ENCODE measurements at places on chromosomes 3 and 15.

DNA sequence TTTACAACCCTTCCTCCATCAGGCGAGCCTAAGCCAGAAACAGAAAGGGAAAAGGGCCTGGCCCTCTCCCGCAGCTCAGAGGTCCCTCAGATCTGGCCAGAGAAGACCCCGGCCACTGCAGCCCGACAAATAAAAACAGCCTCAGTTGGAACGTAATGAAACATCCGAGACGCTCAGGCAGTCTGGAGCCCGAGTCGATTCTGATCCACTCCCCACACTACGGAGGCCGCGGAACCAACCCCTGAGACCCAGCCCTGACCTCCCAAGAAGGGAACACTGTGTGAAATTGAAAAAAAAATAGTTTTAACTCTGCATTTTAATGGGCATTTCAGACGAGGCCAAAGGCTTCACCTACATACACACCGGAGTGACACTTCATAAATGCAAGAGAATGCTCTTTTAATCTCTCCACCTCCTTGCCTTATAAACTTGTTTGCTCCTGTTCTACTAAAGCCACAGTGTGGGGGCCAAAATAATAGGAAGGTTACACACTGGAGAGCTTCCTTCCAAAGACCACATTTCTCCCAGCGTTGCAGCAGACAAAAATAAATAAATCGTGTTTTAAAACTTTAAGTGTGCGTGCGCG lies 3.7 kb downstream of the MEIS2 start:
- DNase-seq = no peak

DNA sequence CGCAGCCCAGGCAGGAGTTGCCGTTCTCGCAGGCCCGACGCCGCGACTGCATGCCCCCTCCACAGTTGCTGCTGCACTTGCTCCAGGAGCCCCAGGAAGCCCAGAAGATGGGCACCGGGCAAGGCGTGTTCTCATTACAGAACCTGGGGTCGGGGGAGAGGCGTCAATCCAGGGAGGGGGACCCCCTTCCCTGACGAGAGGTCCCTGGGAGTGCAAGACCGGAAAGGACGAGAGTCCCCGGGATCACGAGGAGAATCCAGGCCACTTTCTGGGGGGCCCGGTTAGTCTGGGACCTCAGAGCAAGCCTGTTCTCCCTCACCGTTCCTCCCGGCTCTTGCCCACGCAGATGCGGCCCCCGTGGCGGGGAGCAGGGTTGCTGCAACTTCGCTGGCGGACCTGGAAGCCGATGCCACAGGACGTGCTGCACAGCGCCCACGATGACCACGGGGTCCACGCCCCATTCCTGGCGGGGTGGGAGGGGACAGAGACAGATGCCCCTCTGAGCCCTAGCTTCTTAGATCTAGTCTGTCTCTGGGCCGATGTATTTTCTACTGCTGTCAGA lies 113.9 kb downstream of the SEMA5B start:
- no peak for DNase-seq

GRCh38 chr15:74692327-74692726 lies 3.5 kb downstream of the EDC3 start:
- no peak for DNase-seq

DNA sequence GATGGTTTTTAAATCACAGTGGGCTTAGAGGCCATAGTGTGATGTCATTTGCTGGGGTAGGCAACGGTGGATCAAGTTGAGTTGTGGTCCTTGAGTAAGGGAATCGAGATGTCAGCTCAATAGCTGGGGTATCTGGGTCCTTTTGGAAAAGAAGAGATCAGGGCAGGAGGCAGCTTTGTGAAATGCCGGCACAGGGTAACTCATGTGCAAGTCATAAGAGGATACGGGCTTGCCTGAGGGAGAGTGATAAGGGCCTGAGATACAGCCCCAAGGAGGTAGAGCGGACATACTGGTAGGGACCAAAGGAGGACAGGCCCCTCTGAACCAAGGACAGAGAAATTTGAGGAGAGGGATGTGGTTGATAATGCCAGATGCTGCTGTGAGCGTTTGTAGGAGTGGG lies 4.2 kb upstream of the FAM131A start:
- DNase-seq = no peak

GRCh38 chr15:91926908-91927270 lies 73.4 kb downstream of the SLCO3A1 start:
- no peak for DNase-seq

DNA sequence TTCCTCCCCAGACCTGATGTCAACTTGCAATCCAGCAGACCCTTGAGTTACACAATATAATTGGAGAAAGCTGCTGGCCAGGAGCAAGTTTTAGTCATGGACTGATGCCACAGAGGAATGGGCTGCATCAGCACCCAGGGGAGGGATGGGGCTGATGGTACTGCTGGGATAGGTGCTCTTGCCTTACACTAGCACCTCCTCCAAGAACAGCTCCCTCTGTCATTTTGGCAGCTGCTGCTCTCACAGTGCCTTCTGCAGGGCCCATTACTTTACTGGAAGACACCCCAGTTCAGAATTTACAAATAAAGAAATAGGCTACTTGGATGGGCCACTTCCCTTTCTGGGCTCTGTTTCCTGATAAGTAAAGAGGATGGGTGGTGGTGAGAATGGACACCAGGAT lies 85.3 kb upstream of the RORA start:
- DNase-seq = no peak

GRCh38 chr15:98651036-98651481 lies 2.7 kb downstream of the IGF1R start:
- no peak for DNase-seq

DNA sequence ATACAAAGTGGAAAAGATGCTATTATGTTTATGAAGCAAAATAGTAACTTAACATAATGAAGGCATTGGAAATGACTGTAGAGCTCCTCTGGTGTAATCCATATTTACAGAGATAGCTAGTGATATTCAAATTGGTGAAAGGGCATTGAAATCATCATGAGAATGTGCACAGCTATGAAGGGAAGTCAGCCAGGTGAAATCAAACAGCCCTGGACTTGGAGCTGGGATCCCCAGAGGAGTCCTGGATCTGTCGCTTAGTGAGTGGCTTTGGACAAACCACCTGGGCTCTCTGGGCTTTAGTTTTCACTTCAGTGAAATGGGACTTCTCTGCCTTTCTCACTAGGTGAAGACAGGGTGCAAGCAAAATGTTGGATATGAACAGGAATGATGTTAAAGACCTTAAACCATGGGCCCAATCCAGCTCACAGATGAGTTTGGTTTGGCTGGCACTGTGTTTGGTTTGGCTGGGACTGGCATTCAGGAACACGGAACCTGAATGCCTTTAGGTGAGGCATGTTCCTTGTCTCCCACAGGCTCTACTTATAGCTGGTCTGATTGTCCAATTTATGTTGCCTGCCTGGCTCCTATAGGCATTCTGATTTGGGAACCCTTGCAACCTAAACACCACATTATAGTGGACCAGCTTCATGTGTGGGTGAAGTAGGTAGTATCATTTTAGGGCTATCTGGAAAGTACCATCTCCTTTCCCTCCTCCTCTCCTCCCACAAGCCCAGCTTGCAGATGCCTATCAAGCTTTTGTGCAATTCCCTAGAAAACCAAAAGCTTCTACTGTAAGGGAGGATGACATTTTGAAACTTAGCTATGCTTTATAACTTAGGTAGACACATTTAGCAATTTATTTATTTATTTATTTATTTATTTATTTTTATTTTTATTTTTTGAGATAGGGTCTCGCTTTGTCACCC lies 110.6 kb upstream of the TNFAIP8L3 start:
- no peak for DNase-seq

DNA sequence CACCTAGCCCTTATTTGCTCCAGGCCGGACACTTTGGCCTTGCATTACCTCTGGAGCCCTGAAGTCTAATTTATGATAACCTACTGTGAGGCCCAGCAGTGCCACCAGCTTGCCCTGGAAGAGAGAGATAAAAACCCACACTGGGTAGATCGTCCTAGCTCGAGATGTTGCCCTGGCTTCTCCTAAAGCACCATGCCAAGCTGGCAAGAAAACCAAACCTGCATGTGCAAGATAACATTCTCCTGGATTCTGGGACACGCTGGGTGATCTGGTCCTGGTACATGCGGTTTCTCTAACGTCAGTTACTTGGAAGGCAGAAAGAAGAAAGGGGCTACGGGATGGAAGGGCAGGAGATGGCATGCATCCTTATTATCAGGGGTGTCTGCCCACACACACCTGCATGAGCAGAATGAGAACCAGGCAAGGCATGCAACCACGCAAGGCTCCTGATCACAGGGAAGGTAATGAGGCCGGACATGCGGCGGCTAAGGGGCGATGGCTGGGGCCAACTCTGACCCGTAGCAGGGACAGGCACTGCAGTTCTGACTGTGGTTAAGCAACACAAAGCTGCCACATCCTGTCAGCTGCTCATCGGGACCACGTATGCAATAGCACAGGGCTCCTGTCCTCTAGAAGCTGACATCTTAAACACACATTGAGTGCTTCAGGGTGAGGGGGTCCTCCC lies 73.0 kb downstream of the OXNAD1 start:
- DNase-seq = peak; percentile 37

- DNase-seq = no peak
Measured at GRCh38 chr3:48058091-48058490, 41.9 kb upstream of the MAP4 start.

DNA sequence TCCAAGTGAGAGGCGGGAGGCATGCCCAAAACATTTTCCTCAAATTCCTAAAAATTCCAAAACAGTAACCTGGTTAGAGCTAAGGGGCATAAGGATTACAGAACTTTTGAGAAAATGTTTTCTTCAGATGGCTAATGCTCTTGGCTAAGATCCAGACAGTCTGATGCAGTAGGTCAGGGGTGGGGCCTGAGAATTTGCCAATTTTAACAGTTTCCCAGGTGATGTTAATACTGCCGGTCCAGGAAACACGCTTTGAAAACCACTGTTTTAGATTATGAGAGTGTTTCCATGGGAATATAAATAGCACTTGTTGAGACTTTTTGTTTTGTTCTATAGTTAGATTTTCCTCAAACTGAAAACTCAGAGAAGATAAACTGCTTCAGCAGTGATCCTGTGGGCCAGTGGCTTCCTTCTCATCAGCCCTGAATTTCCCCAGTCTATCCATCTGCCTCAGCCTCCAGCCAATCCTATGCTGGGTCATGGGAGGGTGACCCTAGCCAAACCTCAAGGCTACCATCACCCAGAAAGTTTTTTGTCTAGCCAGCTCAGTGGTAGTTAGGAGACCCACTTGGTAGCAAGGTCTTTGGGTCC lies 71.6 kb upstream of the ACP3 start:
- no peak for DNase-seq

DNA sequence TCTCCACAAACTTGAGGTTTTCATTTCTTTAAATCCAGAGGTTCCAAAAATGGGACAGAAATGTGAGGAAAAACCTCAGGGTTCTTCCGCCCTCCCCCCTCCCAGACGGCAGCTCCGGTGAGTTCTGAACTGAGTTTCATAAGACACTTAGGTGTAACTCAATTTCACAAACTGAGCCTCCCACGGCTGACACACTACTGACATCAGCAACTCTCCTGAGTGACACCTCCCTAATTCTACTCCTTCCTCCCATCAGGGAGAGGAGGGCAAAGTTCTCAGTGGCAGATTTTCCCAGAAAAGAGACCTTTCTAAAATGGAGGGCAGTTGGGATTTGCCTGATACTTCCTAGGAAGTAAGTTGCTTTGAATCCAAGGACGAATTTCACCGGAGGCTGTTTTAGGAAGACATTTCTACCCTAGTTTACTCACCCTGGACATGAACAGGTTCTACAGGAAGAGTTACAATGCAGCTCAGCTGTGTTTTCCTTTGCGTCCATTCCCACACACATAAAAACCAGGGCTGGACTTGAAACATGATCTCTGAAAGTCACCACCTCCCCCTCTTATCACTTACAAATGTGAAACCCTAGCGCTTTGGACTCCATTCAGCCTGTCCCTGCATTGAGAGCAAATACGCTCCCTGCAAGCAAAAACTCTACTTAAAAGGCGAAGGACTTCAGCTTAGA lies 78.1 kb upstream of the LMOD3 start:
- no peak for DNase-seq

GRCh38 chr3:31352331-31352730 lies 180.4 kb upstream of the STT3B start:
- DNase-seq = no peak

- DNase-seq = no peak
Measured at GRCh38 chr3:72982609-72983366, 13.8 kb upstream of the PPP4R2 start.

- DNase-seq = no peak
Measured at GRCh38 chr3:23735535-23736326, 70.0 kb upstream of the UBE2E1 start.

GRCh38 chr3:130948929-130949328 lies 55.0 kb downstream of the ATP2C1 start:
- DNase-seq = no peak

DNA sequence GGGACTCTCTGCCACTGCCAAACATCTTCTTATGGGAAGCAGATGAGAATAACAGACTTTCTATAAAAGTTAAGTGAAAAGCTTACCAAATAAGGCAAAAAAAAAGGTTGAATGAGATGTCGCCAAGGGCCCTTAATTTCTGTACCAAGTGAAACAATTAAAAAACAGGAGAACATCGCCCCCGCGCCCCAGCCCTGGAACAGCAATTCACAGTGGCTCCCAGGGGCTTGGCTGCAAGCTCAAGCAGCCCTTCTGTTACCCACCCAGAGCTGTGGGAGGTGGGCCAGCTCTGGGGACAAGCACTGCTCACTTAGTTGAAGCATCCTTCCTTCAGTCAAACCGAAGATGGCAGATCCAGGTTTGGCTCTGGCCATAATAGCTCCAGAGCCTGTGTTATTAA lies 208.0 kb downstream of the ERC2 start:
- DNase-seq = no peak

DNA sequence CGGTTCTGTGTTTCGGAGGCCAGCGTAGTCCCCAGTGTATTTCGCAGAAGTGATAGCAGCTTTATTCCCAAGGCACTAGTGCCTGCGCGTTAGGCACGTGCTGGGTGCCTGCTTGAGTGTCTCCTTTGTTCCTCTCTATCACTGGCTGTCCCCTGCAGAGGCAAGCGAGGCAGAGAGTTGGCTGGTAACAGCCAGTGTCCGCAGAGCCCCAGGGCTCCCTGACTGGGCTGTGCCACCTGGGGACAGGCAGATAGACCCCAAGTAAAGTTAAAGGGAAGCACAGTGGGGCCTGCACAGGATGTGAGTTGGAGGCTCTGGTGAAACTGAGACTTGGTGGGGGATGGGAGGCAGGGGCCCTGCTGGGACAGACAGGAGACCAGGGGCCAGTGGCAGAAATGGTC lies 50.7 kb downstream of the APBA2 start:
- DNase-seq = no peak

GRCh38 chr3:10459954-10460754 lies 45.2 kb downstream of the ATP2B2 start:
- peak; percentile 30 for DNase-seq

GRCh38 chr3:124860599-124860998 lies 26.6 kb downstream of the ITGB5 start:
- no peak for DNase-seq

- DNase-seq = no peak
Measured at GRCh38 chr3:46318207-46318927, 35.5 kb upstream of the CCR2 start.
